Hepatic stellate cell (primary cell): ENCODE measurements at places on chromosomes 12 and 14.

DNA sequence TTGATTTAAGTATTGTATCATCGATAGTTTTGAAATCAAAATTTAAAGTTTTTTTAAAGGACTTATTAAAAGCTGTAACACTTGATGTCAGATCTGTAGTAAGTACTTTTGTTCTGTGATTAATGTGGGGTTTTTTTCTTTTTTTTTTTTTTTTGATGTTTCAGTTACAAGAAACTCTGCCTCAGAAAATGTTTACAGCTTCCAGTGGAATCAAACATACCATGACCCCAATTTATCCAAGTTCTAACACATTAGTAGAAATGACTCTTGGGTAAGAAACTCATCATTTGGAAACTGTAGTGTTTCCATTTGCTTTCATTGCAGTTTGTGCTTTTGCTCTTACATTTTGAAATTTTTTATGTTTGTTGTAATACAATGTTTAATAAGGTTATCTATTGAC is 45.6 kb downstream of the TBK1 start:
- no peak for DNase-seq

DNA sequence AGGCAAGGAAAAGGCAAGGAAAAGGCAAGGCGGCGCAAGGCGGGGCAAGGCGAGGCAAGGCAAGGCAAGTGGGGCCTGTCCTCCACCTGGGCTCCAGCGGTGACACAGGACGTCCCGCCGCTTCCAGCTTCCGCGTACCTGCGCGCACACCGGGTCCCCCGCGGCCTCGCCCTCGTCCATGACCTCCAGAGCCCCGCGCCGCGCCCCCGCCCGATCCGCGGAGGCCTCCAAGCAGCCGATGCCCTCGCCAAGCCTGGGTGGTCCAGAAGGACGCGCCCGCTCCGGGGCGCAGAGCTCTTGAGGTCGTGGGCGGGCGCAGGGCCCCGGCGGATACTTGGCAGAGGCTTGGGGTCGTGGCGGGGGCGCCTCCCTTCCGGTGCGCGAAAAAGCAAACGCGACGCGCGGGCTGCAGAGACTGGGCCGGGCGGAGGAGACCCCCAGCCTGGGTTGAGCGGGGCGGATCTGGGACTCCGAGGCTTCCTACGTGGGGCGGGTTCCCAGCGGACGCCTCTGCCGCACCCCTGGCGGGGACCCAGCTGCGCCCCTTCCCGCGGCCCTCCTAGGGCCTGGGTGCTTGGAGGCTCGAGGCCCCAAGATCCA is 60.8 kb upstream of the EIF5 start:
- no peak for DNase-seq

- DNase-seq, result no peak
These were observed 109.4 kb downstream of the SLC15A5 start for GRCh38 chr12:16168078-16168477.

- DNase-seq, result no peak
These were observed 7.9 kb upstream of the CEP170B start for GRCh38 chr14:104856869-104857860.

DNA sequence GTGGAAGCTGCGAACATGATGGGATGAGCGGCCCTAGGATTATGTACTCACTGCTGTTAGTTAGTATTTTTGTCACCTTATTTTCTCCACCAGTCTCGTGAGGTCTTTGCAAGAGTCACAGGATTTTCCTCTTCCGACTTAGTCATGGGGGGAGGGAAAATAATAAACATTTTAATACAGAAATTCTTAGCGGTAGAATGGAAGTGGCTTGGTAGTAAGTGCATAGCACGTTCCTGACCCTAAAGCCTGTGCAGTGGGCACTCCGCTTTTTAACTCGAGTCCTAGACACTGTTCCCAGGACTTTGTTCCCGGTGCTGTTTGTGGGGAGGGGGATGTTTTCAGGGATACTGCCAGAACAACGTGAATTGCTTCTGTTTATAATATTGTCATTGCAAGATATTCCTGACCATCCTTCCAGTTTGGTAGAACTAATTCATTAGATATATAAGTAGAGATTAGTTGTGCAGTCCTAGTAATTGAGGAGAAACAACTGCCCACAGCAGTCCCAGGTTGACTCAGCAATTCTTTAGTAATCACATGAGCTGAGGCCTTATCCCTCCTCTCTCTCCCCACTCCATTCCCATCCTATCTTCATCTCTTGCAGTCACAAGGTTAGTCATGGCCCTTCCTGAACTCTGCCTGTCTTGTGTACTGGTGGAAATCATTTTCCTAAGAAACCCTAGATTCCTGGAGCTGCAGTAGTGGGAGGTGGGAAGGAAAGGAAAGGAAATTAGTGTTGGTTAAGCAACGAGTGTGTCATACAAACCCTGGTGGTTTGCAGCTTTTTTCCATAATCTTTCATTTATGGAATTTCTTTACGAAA is 799 bp downstream of the SLC38A6 start:
- peak; percentile 35 for DNase-seq

- no peak for DNase-seq
These were observed 12.3 kb upstream of the GLT1D1 start for GRCh38 chr12:128840862-128841468.

- no peak for DNase-seq
These were observed 17.8 kb downstream of the CCDC85C start for GRCh38 chr14:99586054-99586760.

- DNase-seq, result peak; percentile 29
These were observed 3.5 kb downstream of the FBXO34 start for GRCh38 chr14:55274751-55275150.

GRCh38 chr12:116171549-116171948 is 105.9 kb downstream of the MED13L start:
- DNase-seq, result peak; percentile 9

DNA sequence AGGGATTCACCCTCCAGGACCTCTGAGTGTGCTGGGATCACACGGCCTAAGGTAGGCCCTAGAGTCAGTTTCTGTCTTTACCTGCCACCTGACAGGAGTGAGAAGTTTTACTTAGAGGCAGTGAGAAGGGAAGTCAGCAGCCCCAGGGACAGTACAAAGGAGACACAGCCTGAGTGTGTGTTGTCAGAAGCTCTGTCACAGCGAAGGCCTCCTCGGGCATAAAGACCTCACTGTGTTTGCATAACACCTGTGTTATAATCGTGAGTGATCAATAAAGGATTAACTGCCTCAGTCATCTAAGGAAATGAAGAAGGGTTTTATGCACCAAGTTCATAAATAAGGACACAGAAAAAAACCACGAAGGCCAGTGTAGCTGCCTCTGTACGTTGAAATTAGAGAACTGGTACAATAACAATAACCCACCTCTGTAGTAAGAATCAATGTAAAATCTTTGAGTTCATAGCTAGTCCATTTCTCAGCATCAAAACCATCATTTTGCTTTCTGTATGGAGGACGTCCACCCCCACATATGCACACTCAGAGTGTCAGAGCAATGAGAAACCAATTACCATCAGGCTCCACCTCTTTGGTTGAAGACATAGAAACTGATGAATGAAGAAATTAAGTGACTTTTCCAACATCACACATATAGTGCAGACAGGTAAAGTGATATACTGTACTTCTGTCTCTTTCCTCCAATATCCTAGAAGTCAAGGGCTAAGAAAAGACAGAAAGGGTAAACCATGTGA is 159.3 kb downstream of the DAD1 start:
- no peak for DNase-seq

- DNase-seq, result no peak
These were observed 93.5 kb upstream of the CEP83 start for GRCh38 chr12:94553130-94553519.
